NCI-H1105 (cell line): ENCODE measurements at places on chromosomes 12 and 14.

GRCh38 chr12:22494319-22494718 lies 50.0 kb downstream of the C2CD5 start:
- no peak for DNase-seq

- DNase-seq: peak; percentile 94
These were observed at the start of gene EP400 for GRCh38 chr12:131949431-131950181. TSS of gene EP400 (plus strand) at chr12:131949942. CDS start at chr12:131960620, 10,678 bp downstream.

DNA sequence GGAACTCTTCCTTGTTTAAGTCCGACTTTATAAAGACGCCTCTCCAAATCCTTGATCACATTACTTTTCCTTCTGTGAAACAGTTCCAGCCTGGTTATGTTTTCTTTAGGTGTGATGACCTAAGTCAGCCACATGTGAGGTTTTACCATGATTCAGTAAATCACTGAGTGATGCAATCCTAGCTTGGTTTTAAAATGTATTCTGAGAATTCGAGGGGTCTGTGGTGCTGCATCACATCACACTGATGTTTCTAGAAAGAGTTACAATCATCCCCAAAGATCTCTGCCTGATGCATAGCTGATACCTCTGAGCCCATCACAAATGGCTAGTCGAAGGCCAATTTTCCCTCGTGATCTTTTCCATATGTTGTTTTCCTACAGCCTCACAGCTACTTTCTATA lies 152.7 kb downstream of the ANO2 start:
- DNase-seq: no peak

GRCh38 chr12:13005649-13006048 lies 5.6 kb upstream of the HEBP1 start:
- DNase-seq: no peak

DNA sequence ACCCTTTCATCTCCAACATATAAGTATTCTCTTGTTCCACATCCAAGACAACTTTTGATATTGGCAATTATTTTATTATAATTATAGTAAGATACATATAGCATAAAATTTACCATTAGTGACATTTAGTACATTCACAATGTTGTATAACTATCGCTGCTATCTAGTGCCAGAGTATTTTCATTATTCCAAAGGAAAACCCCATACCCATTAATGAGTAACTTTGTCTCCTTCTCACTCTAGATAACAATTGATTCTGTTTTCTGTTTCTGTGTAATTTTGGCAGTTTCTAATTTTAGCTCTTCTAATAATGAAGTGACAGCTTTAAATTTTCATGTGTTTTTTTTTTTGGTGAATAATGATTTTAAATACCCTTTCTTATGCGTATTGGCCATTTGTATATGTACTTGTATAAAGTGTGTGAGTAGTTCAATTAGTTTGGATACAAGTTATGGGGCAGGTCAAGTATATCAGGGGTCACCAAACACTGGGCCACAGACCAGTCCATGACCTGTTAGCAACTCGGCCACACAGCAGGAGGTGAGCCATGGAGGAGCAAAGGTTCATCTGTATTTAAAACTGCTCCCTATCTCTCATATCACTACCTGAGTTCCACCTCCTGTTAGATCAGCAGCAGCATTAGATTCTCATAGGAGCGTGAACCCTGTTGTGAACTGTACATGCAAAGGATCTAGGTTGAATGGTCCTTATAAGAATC lies 97.2 kb upstream of the SYT1 start:
- no peak for DNase-seq

- DNase-seq: no peak
These were observed 220.4 kb upstream of the GARIN6 start for GRCh38 chr12:99427104-99427503.

DNA sequence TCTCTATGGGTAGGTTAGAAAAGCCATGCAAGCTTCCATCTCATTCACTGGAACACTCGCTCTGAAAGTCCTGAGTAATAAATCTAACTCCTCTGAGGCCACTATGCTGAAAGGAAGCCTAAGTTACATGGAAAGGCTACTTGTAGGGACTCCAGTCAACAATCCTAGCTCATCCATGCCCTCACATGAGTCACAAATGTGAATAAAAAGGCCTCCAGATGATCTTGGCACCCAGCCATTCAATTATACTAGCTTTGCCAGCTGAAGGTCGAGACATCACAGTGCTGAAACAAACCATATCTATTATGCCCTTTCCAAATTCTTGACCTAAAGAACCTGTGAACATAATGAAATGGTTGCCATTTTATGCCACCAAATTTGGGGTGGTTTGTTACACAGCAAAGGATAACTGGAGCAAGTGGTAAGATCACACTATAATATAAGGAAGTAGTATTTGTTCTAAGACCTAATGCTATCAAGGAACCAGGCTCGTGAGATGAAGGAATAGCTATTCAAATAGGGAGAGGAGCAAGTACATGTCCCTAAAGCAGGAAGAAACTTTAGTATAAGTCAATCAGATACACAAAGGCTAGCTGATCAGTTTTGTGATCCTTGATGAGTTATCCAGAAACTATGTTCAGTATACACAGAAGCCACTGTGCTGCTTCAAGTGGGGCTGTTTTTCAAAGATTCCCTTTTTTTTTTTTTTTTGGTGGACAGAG lies 142.1 kb downstream of the MED13L start:
- DNase-seq: peak; percentile 31

DNA sequence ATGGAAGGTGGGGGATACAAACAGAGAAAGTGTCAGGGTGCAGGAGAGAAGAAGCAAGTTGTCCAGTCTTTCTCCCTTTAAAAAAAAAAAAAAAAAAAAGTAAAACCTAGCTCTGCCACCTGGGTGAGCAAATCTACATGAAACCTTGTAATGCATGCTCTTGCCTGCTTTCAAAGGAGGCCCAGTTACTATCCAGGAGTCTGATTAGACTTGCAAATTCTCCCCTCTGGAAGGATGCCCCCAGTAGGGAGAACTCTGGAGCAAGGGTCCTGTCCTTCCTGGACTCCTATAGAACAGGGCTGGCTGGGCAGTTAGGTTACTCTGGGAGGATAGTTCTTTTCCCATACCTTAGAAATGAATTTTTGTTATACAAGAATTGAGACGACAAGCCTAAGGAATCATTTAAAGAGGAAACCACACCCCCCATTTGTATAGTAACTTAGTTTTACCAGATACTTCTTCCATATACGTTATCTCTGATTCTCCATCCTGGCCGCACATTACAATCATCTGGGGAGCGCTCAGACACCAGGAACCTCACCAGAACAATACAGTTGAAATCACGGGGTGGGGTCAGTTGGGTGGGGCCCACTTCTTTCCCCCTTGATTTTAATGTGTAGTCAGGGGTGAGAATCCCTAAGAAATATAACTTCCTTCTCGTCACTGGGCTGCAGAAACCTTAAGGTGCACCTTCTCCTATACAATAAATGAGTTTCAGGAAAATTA lies 30.5 kb downstream of the RAB35 start:
- DNase-seq: no peak

DNA sequence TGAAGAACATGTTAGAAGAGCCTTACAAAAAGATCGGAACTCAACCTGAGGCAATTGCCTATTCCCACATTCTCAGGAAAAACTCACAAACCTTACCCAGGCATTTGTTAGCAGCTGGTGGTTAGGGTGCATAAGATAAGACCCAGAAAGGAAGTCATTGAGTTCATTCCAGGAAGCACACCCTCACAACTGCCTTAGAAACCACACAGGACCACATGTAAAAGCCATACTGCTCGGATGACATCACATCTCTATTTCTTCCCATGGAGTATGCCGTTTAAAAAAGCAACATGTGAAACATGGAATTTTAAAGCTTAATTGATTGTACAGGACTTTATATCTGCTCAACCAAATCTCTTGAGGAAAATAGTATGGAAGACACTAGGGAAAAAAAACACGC lies 411.2 kb downstream of the DAD1 start:
- no peak for DNase-seq

GRCh38 chr12:3313675-3314663 lies 177.0 kb upstream of the PRMT8 start:
- peak; percentile 41 for DNase-seq
